Cardiac fibroblast (primary cell): ENCODE measurements at places on chromosomes 11 and 22.

DNA sequence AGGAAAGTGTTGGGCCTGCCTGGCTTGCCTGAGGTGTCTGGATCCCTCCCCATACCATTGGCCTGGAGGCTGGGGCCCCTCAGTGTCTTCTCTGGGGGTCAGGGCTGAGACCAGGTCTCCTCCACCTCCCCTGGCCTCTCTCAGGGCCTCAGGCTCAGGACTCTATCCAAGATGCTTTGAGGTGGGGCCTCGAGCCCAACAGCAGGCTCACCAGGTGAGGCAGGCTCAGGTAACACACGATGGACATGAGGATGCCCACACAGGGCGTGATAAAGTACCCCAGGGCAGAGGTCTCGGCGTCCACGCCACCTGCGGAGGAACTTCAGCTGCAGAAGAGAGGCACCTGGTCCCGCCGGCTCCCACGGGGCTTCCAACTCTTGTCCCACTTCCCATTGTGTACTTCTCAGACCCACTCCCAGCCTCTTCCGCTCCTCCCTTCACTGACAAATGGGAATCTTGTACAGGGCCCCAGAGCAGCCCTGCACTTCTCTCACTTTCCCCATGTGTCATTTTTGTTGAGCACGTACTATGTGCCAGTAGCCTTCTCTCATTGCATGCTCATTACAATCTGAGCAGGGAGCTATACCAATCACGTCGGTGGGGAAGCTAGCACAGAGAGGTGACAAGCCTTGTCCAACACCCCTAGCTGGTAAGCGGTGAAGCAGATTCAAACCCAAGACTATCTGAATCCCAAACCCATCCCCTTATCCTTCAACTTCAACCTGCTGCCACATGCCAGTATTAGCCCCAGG, 3.8 kb downstream of the SLC29A2 start:
- DNase-seq, result no peak

DNA sequence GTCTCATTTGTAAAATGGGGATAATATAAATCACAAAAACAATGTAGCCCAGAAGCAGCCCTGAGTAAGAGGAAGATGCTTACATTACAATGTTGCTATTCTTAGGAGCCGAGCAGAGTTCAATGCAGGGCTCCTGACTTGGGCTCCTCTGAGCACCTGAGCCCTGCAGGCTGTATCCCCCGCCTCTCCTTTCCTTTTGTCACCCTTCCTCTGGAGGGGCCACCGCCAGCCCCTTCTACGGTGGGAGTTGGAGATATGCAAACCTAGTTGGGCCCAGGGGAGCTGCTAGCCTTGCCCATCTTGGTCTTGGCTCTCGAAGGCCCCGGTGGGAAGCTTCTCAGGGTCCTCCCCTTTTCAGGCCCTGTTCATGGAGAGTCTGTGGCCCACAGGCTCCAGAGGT, 8.4 kb upstream of the CSNK1E start:
- DNase-seq, result no peak

DNA sequence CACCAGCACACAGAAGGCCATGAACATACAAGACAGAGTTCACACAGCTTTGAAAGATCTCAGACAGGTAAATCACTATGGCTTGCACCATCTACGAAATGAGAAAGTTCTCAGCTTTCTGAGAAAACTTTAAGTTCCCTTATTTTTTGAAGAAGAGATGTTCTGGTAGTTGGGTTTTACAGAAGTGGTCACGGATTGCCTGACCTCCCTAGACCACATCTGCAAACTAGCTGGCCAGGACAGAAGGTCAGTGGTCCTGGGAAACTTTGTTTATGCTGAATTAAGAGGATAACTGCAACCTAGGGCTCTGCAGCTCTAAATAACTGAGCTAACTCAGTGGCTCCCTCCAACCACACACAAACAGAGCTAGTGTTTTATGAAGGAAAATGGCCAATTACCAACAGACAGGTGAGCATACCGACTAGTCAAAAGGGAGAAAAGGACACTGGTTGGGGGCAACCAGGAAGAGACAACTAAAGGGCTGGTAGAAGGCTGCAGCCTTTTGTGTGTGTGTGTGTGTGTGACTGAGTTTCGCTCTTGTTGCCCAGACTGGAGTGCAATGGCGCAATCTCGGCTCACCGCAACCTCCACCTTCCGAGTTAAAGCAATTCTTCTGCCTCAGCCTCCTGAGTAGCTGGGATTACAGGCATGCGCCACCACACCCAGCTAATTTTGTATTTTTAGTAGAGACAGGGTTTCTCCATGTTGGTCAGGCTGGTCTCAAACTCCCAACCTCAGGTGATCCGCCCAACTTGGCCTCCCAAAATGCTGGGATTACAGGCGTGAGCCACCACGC, 8.5 kb upstream of the SCN2B start:
- DNase-seq, result no peak

DNA sequence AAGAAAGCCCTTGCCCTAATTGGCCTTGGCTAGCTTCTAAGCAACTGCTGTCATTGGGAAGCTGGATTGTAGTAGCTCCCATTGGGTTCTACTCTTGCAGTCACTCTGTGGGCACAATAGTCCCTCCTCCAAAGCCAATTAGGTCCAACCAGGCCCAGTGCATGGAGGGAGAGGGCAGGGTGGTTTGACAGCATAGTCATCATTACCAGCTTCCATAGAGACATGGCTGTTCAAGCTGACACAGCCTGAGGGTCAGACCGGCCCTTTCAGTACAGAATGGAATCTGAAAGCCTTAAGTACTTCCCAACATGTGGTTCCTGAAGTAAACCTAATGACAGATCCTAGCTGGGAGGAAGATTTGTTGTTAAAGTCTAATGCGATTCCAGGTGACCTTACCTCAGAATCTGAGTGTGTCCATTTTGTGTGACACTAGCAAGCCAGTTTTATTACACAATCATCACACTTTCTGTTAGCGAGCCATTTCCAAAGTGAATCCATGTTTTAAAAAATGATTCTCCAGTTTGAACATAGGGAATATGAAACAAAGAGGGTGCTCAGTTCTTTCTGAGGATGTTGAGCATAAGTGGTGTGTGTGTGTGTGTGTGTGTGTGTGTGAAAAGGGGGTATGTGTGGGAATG, 6.9 kb downstream of the PLET1 start:
- DNase-seq, result no peak

DNA sequence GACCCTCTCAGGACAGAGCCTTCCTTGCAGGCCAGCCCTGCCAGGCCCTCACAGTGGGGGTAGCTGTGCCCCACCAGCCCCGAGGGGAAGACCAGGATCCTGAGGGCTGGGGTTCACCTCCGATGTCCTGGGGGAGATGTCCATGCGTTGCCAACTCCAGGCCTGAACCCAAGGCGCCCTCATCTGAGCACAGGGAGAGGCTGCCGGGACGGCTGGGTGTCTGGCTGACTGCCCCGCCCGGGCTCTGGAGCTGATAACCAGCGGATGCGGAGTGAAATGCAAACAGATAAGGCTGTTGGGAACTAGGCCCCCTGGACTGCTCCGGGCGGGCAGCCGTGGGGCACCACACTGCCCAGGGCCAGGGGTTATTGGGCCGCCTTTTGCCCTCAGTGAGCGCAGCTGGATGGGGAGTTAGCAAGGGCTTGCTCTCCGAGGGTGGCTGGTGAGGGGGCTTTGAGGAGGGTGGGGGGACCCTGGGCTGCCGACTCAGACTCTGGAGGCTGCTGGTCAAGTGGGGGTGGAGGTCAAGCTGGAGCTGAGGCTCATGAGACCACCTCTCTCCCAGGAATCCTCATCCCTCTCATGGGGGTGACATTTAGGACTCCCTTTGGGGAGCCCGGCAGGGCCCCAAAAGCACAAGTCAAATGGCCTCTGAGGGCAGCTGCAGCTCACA, 5.6 kb upstream of the MUC6 start:
- peak; percentile 64 for DNase-seq

- DNase-seq, result no peak
Observed at GRCh38 chr11:127993788-127994187, 593.6 kb downstream of the ETS1 start.

DNA sequence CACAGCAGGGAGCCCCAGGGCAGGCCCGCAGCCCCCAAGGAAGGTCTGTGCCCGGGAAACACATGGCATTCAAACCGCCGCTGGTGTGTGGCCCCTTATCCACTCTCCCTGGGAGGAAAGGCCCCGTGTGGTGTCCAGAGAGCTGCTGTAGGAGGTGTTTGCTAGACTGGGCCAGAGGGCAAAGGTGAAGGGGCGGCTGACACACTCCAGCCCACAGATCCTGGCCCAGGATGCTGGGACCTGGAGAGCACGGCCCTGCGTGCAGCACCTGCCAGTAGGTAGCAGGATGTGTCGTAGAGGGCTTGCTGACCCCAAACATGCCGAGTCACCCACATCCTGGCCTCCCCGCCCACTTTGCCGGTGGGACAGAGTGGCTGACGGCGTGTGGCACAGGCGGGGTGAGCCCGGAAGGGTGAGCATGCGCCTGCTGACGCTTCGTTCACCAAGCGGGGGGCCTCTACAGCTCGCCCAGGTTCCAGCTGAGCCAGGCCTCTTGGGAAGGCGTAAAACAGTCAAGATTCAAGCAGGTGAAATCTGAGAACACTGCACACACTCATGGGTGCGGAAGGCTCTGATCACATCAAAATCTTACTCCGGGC, 11.0 kb downstream of the OSBPL5 start:
- DNase-seq, result no peak

DNA sequence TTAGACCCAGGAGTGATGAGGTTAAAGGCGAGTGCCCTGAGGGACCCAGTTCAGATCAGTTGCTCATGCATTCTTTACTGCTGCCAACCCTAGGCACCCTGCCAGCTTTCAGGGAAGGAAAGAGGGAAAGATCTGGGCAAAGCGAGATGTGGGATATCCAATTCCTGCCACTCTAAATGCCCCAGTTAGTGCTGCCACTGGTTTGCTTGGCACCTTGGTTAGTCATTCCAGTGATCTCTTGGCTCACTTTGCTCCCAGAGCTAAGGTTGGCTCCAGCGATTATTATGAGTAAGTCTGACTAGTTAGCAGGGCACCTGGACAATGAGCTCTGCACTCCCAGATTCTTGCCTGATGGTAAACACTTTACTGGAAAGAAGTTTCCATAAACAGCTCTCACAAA, 85.0 kb downstream of the INSC start:
- peak; percentile 39 for DNase-seq

DNA sequence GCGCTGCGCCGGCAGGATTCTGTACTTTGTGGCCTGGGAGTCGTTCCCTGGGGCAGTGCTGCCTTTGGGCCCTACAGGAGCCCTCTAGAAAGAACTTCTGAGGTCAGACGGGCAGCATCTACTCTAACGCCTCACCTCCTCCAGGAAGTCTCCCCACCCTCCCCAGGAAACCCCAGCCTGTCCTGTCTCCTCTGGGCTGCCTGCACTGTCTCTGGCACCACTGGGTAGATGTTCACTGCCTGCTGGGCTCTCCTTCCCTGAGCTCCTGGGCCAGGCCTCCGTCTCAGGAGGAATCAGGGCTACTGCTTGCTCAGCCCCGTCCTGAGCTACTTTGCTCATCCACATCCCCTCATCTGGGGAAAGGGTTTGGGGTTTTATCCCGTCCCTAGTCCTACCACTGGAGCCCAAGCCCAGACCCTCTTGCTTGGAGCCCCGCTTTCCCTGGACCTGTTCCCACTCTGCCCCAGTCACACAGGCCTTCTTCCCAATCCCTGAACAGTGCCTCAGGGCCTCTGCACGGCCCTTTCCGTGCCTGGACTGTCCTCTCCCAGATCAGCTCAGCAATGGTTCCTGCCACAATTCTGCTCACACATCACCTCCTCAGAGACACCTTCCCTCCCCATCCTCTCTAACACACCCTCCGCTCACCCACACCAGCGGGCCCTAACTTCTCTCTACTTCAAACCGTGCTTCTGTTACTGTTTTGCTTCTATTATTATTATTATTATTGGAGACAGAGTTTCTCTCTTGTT, 11.3 kb upstream of the TREH start:
- DNase-seq, result no peak
